ENCODE measurements at places on chromosomes 2 and 18. TPM values are rescaled to one million over a fixed set of nuclear protein-coding genes. Genes with fewer than 3 reads are reported as not detected.
A peak's percentile ranks its signal among the peaks of the same experiment; 100 is the strongest.

RALB gene
- 91.6 TPM for total RNA-seq

RGPD4 gene
- total RNA-seq = 7.1 TPM

SALL3 gene
- total RNA-seq = 15.2 TPM

UGT1A10 gene
- total RNA-seq = 0.68 TPM

- no peak for DNase-seq
Measured at GRCh38 chr2:230447455-230448451, 31.8 kb downstream of the SP100 start.

DNA sequence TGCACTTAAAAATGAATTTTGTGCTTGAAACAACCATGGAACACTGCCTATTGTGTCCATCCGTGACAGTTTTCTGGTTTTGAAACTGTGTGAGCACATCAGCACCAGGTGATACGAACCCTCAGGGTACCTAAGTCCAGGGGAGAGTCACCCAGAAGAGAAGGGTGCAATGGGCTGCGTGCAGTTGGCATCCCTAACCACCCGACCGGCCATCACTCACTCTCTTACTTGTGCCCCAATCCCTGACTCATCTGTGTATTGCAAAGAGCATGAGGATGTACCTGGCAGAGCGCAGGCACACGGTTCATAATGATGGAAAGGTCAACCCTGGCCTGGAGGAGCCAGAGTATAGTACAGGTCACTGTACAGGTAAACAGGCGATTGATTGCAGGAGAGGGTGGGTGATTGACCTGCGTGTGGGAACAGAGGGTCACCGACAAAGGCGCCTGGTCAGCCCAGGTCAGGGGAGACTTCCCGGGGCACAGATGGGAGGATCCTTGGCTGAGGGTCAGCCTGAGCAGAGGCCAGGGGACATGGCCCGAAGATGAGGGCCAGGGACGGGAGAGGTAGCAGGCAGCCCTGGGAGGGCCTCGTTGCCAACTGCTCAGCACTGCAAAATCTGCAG, 160.3 kb downstream of the SEPTIN10 start:
- DNase-seq = no peak

- no peak for DNase-seq
Measured at GRCh38 chr2:152638590-152638989, 78.7 kb downstream of the PRPF40A start.

- peak; percentile 75 for DNase-seq
Measured at GRCh38 chr2:241612156-241613016, 24.6 kb downstream of the THAP4 start.
